ENCODE measurements at places on chromosomes 5 and 9. TPM values are rescaled to one million over a fixed set of nuclear protein-coding genes. Genes with fewer than 3 reads are reported as not detected.
A peak's percentile ranks its signal among the peaks of the same experiment; 100 is the strongest.

Gene SEMA6A
- 13.6 TPM for total RNA-seq

Gene OSTF1
- 24.3 TPM for total RNA-seq

Gene PCSK1
- 0.98 TPM for total RNA-seq

Gene PGM5
- 29.1 TPM for total RNA-seq

Gene CTNNA1
- total RNA-seq: 447 TPM

Gene LCN9
- total RNA-seq: not detected

DNA sequence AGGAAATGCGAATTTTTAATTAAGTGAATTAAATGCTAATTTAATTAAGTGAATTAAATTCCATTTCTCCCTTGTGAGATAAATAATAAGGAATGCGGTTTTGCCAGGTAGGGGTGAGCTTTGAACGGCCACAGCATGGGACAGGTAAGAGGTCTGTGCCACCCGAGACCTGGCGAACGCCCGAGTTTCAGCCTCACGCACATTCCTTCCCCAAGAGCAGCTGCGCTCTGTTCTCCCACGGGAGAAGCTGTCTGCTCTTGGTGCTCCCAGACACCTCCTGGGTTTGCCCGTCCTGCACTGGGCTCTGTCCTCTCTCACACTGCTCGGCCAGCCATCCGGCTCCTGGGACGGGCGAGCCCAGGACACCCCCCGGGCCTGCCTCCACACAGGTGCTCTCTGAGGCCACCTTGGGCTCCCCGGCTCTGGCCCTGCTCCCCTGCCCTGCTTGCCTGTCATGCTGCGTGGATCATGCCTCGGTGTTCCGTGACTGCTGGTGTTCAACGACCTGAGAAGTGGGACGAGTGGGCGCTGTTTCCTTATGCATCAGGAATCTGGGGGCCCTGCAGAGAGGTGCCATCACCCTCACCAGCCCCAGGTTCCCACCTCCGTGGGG, 13.7 kb upstream of the CAMSAP1 start:
- no peak overlapping the region for H3K27ac ChIP-seq
- no peak for DNase-seq
- H3K27me3 ChIP-seq: no peaks in the 10 kb centered on the region
- no peak overlapping the region for H3K4me3 ChIP-seq
- peaks cover 50% of the 10 kb centered on the region for H3K36me3 ChIP-seq

DNA sequence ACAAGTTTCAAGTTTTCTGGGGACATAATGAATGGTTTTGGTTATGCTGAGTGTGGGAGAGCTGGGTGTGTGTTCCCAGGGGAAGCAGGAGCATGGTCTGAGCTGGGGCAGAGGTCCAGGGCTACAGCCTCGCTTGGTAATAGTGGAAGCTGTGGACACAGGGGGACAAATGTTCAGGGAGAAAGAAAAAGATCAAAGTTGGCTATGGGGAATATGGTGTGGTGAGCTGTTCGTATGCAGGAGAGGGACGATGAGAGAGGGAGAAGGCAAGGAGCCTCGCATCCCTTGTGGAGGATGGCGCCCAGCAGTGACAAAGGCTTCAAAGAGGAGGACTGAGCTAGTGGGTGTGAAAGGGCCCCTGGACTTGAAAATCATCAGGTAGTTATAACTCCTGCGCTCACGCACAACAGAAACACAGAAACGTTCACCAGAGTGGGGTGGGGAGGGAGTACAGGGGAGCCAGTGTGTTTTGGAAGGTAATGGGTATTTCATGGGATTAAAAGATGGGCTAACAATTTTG, 77.2 kb downstream of the TENT4A start:
- no peak overlapping the region for H3K27ac ChIP-seq
- no peaks in the 10 kb centered on the region for H3K4me1 ChIP-seq
- H3K27me3 ChIP-seq: no peaks in the 10 kb centered on the region
- no peaks in the 10 kb centered on the region for H3K36me3 ChIP-seq
- DNase-seq: no peak

GRCh38 chr5:136028090-136028489, 698 bp upstream of the TGFBI start:
- no peak overlapping the region for H3K4me3 ChIP-seq
- H3K27ac ChIP-seq: no peak overlapping the region
- no peaks in the 10 kb centered on the region for H3K4me1 ChIP-seq
- H3K36me3 ChIP-seq: no peaks in the 10 kb centered on the region

DNA sequence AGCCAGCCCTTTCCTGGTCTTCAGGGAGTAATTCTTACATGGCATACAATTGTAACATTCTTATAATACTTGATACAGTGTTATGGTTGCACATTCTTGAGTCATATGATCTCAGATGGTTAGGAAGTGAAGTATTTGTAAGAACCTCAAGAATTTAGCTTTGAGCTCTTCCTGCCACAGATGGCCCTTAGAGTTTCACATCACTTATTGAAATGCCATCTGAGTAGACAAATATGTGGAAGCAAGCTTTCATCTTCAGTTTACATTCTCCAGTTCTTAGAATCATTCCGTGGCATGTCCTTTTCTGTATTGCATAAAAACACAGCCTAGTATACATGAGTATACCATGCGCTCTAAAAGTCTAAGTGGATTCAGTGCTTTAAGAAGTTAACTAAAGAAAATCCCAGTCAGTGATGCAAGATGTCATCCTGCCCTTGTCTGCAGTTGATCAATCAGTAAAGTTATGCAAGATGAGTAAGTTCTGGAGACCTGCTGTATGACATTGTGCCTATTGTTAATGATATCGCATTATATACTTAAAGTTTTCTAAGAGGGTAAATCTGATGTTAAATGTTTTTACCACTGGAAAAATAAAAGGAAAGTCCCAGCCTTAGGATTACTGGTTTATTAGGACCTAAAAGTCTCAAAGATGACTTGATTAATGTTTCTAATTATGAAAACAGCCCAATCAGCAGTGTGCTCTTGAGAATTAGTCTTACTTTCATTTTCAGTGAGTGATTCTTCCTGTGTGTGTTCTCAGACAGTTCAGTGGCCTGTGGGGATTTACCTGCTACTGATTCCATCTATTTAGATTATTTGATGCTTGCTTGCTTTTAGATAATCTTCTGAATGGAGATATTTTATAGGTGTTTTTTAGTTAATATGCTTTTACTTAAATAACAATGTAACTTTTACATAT, 29.4 kb downstream of the RHOBTB3 start:
- H3K36me3 ChIP-seq: no peaks in the 10 kb centered on the region
- H3K4me3 ChIP-seq: no peak overlapping the region
- H3K27ac ChIP-seq: peak overlapping the region; percentile 80
- no peaks in the 10 kb centered on the region for H3K27me3 ChIP-seq
- DNase-seq: no peak

- DNase-seq: no peak
- H3K4me1 ChIP-seq: peaks cover 17% of the 10 kb centered on the region
- H3K4me3 ChIP-seq: no peak overlapping the region
- no peaks in the 10 kb centered on the region for H3K27me3 ChIP-seq
- H3K27ac ChIP-seq: no peak overlapping the region
- H3K36me3 ChIP-seq: no peaks in the 10 kb centered on the region
These were observed 22.4 kb downstream of the GNAQ start for GRCh38 chr9:78009186-78009585.

GRCh38 chr5:43652537-43653302, 49.7 kb downstream of the NNT start:
- no peak overlapping the region for H3K4me3 ChIP-seq
- no peaks in the 10 kb centered on the region for H3K4me1 ChIP-seq
- H3K27ac ChIP-seq: no peak overlapping the region
- H3K36me3 ChIP-seq: peaks cover 78% of the 10 kb centered on the region
- no peak for DNase-seq
- H3K27me3 ChIP-seq: no peaks in the 10 kb centered on the region

DNA sequence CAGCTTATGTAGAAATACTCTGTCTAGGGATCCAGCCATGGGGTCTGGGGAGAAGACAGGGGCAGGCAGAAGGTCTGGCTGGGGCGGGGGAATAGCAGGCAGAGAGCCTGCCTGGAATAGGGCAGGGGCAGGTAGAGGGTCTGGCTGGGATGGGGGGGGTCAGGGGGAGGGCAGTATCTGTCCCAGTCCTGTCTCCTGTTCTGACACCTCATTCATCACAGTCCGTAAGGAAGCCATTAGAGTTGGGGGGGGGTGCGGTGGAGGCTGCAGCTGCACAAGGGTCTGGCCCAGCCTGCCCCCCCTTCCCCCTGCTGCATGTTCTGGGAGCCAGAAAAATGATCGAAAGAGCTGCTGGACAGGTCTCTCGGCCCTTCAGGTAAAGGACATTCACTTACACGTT, 32.6 kb downstream of the CNTFR start:
- no peaks in the 10 kb centered on the region for H3K27me3 ChIP-seq
- H3K4me1 ChIP-seq: no peaks in the 10 kb centered on the region
- H3K4me3 ChIP-seq: no peak overlapping the region
- H3K27ac ChIP-seq: no peak overlapping the region
- H3K36me3 ChIP-seq: no peaks in the 10 kb centered on the region
- DNase-seq: no peak

DNA sequence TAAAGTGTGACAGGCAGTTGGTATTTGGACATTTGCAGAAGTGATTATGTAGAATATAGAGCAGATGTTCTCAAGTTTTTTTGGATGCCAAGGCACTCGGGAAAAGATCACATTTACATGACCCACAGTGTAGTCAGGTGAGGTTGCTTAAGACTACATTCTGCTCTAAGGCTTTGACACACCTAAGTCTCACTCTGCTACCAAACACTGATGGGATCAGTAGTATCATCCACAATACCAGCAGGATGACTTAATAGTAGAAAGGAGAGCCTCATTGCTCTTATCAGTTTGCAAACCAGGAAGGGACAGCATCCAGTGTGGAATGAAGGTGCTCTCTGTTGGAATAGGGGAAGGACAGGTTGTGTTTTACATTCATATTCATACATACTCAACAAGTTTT, 2.5 kb upstream of the SPATA31D1 start:
- no peaks in the 10 kb centered on the region for H3K4me1 ChIP-seq
- H3K27me3 ChIP-seq: no peaks in the 10 kb centered on the region
- H3K4me3 ChIP-seq: no peak overlapping the region
- H3K27ac ChIP-seq: no peak overlapping the region
- no peak for DNase-seq

DNA sequence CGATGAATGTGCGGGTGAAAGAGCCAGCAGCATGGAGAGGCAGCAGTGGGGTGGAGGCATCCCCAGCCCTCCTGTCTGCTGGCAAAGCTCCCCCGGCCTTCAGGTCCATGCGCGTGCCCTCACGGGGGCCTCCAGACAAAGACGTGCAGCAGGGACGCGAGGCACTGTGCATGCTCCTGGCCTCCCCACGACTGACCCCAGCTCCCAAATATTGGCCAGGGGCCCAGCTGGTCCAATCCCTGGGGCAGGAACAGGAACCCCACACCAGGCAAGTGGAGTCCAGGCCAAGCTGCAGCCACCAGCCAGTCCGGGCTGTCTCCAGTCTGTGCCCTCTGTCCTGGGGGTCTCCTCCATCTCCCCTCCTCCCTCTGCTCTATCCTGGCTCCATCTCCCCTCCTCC, 33.5 kb upstream of the LRRC14B start:
- no peaks in the 10 kb centered on the region for H3K27me3 ChIP-seq
- DNase-seq: no peak
- H3K27ac ChIP-seq: no peak overlapping the region
- peaks cover 9% of the 10 kb centered on the region for H3K4me1 ChIP-seq
- no peak overlapping the region for H3K4me3 ChIP-seq

DNA sequence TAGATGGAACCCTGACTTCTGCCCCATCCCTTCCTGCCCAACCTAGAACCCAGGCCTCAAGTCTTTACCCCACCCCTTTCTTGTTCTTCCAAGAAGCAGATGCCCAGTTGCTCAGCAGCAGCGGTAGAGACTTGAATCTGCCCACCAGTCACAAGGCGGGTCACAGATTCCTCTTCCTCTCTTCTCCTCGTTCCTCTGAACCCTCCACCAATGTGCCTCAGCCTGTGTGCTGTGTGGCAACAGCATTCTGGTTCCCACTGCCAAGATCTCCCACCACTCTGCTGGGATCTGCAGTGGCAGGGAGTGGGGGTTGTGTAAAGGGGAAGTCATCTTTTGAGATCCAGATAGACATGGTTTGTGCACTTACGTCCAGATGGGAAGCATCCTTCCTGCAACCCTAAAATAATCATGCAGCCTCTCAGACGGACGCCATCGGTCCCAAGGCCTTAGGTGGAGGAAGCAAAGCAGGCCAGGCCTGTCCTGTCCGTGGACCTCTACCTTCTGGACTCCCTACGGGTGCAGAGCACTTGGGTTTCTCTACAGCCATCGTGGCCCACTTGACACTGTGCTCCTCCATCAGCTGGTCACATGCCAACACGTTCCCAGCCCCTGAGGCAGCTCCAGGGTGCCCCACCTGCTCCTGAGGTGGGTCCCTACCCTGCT, 7.7 kb upstream of the RPL26L1 start:
- no peaks in the 10 kb centered on the region for H3K27me3 ChIP-seq
- H3K4me3 ChIP-seq: no peak overlapping the region
- no peaks in the 10 kb centered on the region for H3K4me1 ChIP-seq

DNA sequence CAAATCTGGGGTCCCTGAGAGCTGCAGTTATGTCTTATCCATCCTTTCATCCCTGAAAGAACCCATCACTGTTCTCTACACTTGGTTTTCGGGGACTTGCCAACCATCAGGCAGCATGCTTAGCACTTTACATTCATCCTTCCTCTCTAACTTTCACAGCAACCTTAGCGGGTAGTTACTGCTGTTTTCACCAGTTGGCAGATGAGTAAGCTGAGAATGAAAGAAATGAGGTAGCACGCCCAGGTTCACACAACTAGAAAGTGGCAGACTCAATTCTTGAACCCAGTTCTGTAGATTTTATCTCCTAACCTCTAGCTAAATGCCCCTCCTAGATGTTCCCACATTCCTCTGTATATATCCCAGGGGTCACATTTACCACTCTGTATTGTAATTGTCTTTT, 342.0 kb upstream of the WWC1 start:
- H3K4me1 ChIP-seq: peaks cover 6% of the 10 kb centered on the region
- H3K27me3 ChIP-seq: no peaks in the 10 kb centered on the region
- H3K27ac ChIP-seq: no peak overlapping the region
- H3K4me3 ChIP-seq: no peak overlapping the region
- DNase-seq: no peak

DNA sequence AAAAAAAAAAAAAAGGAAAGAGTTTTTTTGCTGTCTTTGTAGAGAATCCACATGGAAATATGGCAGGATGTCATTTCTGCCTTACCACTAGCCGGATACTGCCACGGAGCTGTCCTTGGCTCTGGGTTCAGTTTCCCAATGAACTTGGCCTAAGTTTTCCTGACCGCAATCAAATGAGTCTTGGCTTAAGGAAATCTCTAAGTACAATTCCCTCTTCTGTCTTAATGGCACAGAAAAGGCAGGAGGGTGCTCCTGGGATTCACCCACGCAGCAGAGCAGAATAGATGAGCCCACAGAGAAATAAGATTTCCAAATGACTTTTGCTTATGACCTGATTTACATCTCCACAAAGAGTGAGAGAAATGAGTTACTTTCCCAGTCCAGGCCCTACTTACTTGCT, 284.0 kb upstream of the VLDLR start:
- no peaks in the 10 kb centered on the region for H3K4me1 ChIP-seq
- H3K4me3 ChIP-seq: no peak overlapping the region
- H3K27ac ChIP-seq: no peak overlapping the region
- no peaks in the 10 kb centered on the region for H3K36me3 ChIP-seq
- H3K27me3 ChIP-seq: no peaks in the 10 kb centered on the region

Measured in tibial nerve (tissue), 4 donors.